ENCODE measurements at places on chromosomes 11 and 22.

- DNase-seq, result no peak
Observed at GRCh38 chr22:42919199-42919598, 62.1 kb upstream of the ARFGAP3 start.

DNA sequence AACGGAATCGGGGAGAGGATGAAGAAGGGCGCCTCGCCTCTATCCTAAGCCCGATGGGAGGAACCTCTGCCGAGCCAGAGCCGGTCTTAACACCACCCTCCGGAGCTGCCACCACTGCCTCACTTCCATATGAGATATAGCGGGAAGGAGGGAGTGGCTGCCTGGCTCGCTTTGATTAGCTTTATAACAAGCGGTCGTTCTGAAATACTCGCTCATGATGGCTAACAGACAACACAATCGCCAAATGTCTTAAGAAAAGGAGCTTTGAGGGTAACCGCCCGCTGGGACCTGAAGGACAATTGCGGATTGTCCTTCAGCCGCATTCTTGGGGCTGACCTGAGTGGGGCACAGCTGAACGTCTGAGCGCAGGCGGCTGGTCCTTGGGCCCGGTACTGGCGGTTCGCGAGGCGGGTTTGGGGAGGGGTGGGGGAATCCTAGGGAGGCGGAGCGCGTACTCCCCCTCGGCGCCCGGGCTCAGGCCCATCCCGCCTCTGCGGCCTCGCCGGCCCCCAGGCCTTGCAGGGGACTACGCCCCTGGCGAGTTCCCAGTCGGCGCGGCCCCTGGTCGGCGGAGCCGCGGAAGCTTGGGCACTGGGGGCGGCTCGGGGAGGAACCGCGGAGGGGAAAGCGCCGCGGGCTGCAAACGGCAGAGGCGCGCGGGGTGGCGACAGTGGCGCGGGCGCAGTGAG is at the start of gene PLAAT5:
Gene PLAAT5, minus strand, starts transcription at position 617 of the 689 bp plus-strand sequence. Its CDS starts 133 bp downstream, at position 484.
- no peak for DNase-seq

- no peak for DNase-seq
Observed at GRCh38 chr11:12725055-12725862, 51.0 kb downstream of the TEAD1 start.

DNA sequence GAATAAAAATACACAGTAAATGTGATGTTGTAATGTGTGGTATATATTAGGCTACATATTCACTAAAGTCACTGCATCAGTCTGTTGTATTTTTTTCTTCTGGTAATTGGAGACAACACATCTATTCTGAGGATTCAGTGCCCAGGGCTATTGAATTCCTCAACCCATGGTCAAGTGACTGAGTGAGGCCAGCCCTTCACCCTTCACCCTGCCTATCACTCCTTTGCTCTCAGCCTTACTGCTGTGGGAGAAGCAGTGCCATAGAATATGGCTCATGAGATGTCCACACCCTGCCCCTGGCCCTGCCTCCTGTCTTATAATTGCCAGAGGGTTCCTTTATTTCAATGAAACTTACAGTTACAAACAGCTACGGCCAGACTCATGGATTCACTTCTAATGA is 295.6 kb downstream of the NTM start:
- DNase-seq, result no peak

DNA sequence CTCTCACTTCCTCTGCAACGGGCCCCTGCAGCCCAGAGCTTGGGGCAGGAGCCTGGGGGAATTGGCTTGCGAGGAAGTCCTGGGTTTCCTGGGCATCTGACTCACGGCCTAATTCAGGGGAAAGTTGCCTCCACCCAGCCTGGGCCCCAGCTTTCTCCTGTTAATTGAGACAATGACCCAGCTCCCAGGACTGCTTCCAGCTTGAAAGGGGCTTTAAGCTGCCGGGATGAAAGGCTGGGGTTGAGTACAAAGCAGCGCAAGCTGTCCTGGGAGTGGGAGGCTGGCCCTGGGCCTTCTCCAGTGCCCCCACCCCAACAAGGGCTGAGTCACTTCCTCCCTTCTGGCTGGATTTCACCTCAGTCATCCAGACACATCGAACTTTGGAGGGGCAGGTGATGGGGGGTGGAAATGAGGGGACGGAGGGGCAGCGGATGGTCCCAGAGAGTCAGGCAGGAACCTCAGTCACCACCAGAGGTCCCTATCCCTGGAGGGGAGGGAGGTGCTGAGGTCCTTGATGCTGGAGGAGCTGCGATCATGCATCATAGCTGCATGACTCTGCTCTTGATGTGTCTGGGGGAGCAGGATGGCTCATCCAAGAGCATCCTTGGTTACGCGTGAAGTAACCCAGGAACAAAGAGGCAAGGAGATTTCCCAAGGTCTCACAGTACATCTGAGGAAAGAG is 30.1 kb upstream of the OAF start:
- DNase-seq, result no peak

GRCh38 chr11:12762278-12762677 is 88.1 kb downstream of the TEAD1 start:
- DNase-seq, result no peak

- DNase-seq, result no peak
Observed at GRCh38 chr11:31822175-31822926, 11.2 kb upstream of the PAX6 start.

- no peak for DNase-seq
Observed at GRCh38 chr11:36110668-36111410, 167.0 kb downstream of the LDLRAD3 start.
